ENCODE measurements at places on chromosomes 3 and 15.
A peak's percentile ranks its signal among the peaks of the same experiment; 100 is the strongest.

GRCh38 chr15:52787123-52787503 lies 3.0 kb downstream of the ONECUT1 start:
- no peak for DNase-seq

- no peak for DNase-seq
Measured at GRCh38 chr3:125319765-125320164, 55.4 kb downstream of the ZNF148 start.

DNA sequence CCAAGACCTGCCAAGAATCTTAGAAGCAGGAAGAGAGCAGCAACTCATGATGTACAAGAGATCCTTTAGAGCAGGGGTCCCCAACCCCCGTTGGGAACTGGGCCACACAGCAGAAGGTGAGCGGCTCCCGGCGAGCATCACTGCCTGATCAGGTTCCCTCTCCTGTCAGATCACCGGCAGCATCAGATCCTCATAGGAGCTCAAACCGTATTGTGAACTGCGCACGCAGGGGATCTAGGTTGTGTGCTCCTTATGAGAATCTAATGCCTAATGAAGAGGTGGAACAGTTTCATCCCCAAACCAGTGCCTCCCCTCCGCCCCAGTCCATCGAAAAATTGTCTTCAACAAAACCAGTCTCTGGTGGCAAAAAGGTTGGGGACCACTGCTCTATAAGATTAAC lies 13.8 kb downstream of the SLC41A3 start:
- DNase-seq = no peak

DNA sequence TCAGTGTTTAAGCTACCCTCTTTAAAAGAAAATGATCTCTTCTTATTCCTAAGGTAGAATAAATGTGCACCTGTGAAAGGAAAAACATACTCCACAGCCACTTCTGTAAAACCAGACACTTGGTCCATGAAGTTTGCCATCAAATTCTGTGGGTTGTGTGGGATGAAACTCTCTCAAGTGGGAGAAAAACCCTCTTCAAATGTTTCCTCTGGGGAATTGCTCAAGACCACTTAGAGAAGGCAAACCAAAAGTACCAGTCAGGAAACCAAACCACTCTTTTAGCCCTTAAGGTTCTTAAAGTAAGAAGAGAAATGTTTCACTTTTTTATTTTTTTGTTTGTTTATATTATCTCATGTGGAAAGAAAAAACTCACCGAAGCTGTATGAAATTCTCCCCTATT lies 1.2 kb downstream of the COL8A1 start:
- DNase-seq = no peak

GRCh38 chr15:101712078-101712477 lies 12.2 kb downstream of the TARS3 start:
- no peak for DNase-seq

DNA sequence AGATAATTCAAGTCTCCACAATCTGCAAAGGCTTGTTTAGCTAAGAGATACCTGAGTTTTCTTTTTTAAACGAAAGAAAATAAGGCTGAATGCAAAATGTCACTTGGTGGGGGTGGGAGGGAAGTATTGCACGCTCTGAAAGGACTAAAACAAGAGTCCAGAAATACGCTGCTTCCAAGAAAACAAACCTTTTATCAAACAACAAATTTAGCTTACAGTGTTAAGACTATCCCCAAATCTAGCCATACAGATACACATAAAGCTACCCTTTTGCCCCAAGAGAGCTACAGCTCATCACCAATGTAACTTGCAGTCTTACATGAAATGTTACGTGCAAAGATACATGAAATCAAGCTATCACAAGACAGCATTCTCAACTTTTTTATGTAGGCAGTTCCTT lies 522.5 kb downstream of the FOXP1 start:
- DNase-seq = no peak

GRCh38 chr15:87634361-87634760 lies 622.2 kb downstream of the NTRK3 start:
- no peak for DNase-seq

GRCh38 chr15:29593629-29594028 lies 228.6 kb downstream of the TJP1 start:
- no peak for DNase-seq

- no peak for DNase-seq
Measured at GRCh38 chr3:192409838-192410683, 317.3 kb downstream of the FGF12 start.

- DNase-seq = peak; percentile 74
Measured at GRCh38 chr3:194485881-194486539, 792 bp downstream of the ATP13A3 start.

GRCh38 chr3:124059580-124059979 lies 67.7 kb upstream of the ROPN1 start:
- DNase-seq = no peak

GRCh38 chr3:141796081-141796888 lies 33.1 kb downstream of the GRK7 start:
- DNase-seq = peak; percentile 52

- peak; percentile 5 for DNase-seq
Measured at GRCh38 chr3:138450704-138451424, 16.4 kb downstream of the ESYT3 start.

DNA sequence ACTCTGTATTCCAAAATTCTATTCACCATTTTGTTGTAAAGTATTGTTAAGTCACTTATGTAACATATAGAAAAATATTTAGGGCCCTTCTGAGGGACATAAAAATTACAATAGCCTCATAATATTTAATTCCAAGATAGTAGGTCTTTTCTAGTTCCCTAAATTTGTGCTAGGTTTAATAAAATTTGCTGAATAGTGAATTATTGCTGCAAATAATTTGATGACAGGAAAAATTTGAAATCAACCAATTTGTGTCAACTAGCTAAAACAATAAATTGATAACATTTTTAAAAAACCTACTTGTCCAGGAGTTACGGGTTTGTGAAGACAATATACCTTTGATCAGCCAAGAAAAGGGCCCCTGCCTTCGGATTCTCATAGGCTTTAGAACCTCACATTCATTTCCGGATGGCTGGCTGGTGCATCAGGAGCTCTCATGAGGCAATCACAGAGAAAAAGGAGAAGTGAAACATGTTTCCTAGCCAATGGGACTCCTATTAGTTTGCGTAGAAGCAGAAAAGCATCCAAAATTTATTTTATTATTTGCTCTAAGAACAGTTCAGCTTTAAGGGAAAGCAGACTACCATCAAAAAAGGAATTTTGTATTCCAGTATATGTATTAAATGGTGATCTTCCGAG lies 177.2 kb downstream of the LRRC3B start:
- no peak for DNase-seq

GRCh38 chr3:144995856-144996255 lies 1024.2 kb downstream of the DIPK2A start:
- DNase-seq = no peak

DNA sequence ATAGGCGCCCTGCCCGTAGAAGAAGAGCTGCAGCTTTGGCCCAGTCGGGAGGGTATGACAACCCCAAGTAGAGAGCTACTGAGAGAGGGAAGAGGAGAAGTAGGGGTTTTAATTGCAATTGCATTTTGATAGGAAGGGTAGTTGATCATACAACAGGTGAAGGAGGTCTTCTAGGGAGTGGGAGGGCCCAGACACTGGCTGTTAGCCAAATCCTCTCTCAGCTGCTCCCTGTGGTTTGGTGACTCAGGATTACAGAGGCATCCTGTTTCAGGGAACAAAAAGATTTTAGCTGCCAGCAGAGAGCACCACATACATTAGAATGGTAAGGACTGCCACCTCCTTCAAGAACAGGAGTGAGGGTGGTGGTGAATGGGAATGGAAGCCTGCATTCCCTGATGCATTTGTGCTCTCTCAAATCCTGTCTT lies 408.9 kb upstream of the THBS1 start:
- peak; percentile 69 for DNase-seq

- peak; percentile 79 for DNase-seq
Measured at GRCh38 chr15:40859206-40859851, 14.7 kb downstream of the RHOV start.

DNA sequence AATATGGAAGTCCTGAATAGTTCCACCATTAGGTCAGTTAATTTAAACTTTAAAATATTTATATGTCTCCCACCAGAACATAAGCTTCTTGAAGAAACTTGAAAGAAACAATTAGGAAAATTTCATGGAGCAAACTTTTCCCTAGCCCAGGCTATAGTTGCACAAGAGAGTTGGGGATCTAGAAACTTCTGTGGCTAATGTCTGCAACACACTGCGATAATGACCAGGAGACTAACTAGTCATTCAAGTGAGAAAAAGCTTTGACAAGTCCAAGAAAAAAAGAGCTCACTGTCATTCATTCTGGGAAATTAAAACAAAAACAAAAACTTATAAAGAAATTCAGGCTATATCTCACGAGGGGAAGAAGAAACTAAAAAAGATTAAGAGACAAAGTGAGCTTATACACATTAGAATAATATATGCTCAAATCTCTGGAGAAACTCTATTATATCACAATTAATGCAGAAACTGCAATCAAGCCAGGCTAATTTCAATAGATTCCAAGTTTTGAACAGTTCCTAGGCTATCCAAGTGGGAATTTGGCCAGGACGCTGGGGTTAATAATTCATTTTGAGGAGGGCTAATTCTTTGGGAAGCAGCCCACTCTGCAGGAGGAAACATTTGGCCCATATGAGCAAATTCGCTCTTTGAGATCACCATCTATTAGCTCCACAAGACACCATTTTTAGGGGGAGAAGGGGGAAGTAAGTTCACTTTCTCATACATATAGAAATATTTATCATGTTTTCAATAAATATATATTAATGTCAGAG lies 134.6 kb downstream of the MEIS2 start:
- no peak for DNase-seq

DNA sequence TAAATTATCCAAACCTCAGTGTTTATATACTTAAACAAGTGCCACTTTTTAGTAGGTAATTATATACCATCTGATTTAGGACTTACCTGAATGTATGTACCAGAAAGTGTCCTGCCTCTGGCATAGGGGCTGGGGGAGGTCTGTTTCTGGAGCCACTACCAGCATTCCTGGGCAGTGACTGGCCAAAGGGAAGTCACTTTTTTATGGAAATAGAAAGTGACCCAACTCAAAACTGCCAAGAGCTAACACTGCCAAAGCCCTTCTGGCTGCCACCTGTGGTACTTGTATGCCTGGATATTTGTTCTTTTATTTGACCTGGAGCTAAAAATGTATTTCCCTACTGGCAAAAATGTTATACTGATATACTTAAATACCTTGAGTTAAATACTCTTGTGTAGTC lies 42.7 kb downstream of the ESYT3 start:
- no peak for DNase-seq

GRCh38 chr3:94249491-94250079 lies 186.7 kb downstream of the NSUN3 start:
- DNase-seq = peak; percentile 54

GRCh38 chr3:99568663-99569335 lies 69.6 kb upstream of the COL8A1 start:
- DNase-seq = no peak
